Upper lobe of left lung (tissue), 6 donors: ENCODE measurements at places on chromosomes 4 and X. TPM values are rescaled to one million over a fixed set of nuclear protein-coding genes. Genes with fewer than 3 reads are reported as not detected.

DNA sequence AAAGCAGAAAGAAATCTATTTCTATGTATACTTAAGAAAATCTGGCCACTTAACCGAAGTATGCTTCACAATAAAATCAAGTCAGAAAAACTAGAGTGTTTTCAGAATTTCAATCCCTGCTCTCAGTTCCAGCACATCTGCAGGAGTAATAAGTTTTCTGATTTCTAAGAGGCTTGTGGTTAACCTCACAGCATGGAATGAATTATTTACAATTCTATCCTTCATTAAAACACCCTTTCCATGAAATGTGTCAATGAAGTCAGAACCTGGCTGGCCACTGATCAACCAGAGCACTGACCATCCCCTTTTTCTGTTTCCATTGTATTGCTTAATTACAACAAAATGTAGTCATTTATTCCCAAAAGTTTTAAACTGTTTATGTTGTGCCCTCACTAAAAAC lies 781.4 kb upstream of the INTU start:
- H3K4me1 ChIP-seq: no peaks in the 10 kb centered on the region
- DNase-seq: no peak
- H3K27me3 ChIP-seq: no peaks in the 10 kb centered on the region
- no peaks in the 10 kb centered on the region for H3K36me3 ChIP-seq

The ADH1B gene
- 887 TPM for total RNA-seq

- H3K36me3 ChIP-seq: no peaks in the 10 kb centered on the region
- no peaks in the 10 kb centered on the region for H3K4me1 ChIP-seq
- no peaks in the 10 kb centered on the region for H3K27me3 ChIP-seq
- H3K4me3 ChIP-seq: no peak overlapping the region
Observed at GRCh38 chrX:23670528-23670927, 3.2 kb downstream of the PRDX4 start.

DNA sequence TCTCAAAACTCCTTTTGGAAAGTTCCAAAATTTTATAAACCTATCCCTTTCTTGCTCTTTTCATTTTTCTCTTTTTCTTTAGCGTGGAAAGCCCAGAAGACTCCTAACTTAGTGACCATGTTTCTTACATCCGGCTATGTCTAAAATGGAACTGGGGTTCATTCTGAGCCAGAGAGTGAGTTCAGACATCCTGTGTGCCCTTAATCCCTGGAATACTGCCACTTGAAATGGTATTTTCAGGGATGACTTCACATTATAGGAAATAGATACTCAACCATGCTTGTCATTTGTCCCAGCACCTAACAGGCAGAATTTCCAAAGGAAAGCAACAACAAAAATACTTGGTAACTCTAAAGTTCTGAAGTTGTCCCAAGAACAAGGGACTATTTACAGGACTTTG lies 379.6 kb downstream of the ARHGAP24 start:
- H3K27ac ChIP-seq: no peak overlapping the region
- H3K4me1 ChIP-seq: no peaks in the 10 kb centered on the region
- no peaks in the 10 kb centered on the region for H3K36me3 ChIP-seq
- no peaks in the 10 kb centered on the region for H3K27me3 ChIP-seq
- no peak overlapping the region for H3K4me3 ChIP-seq

- no peaks in the 10 kb centered on the region for H3K36me3 ChIP-seq
- H3K27me3 ChIP-seq: no peaks in the 10 kb centered on the region
- H3K4me3 ChIP-seq: no peak overlapping the region
Observed at GRCh38 chr4:839675-840443, 13.9 kb upstream of the CPLX1 start.

The TMPRSS11B gene
- total RNA-seq: not detected

DNA sequence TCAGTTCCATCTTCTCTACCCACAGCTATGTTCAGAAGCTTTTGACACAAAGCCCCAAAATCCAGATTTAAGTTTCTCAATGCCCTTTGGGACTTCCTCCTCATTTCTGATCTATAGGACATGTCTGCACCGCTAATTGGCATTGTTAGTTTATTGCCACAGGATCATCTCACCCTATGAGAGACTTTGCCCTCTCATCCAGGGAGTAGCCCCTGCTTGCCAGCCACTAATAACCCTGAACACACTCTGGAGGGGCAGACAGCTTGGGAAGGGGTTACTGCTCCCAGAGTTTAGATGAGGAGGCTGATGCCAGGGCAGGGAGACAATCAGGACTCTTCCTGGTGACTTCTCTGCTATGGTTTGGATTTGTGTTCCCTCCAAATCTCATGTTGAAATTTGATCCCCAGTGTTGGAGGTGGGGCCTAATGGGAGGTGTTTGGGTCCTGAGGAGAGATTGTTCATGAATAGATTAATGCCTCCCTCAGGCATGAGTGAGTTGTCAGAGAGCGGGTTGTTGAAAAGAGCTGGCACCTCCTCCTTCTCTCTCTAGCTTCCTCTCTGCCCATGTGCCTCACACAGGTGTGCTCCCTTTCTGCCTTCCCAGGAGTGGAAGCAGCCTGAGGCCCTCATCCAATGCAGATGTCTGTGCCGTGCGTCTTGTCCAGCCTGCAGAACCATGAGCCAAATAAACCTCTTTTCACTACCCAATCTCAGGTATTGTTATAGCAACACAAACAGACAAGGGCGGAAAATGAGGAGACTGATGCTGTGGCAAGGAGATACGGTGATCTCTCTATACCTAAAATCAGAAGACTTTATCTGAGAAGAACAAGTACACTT lies 3.6 kb upstream of the SCARB2 start:
- no peak for DNase-seq
- H3K27ac ChIP-seq: peak overlapping the region; percentile 49
- H3K4me3 ChIP-seq: no peak overlapping the region
- H3K27me3 ChIP-seq: no peaks in the 10 kb centered on the region

- peak overlapping the region; percentile 14 for H3K27ac ChIP-seq
- H3K36me3 ChIP-seq: no peaks in the 10 kb centered on the region
- DNase-seq: no peak
Observed at GRCh38 chrX:110145854-110146253, 142.9 kb downstream of the TMEM164 start.

GRCh38 chr4:175253184-175253902 lies 335.2 kb downstream of the ADAM29 start:
- H3K27me3 ChIP-seq: no peaks in the 10 kb centered on the region
- no peak overlapping the region for H3K4me3 ChIP-seq
- no peaks in the 10 kb centered on the region for H3K36me3 ChIP-seq
- H3K27ac ChIP-seq: no peak overlapping the region
- DNase-seq: peak; percentile 27

- H3K4me3 ChIP-seq: no peak overlapping the region
- no peak for DNase-seq
- H3K36me3 ChIP-seq: no peaks in the 10 kb centered on the region
- no peak overlapping the region for H3K27ac ChIP-seq
Observed at GRCh38 chr4:123790681-123791080, 394.1 kb downstream of the SPRY1 start.

DNA sequence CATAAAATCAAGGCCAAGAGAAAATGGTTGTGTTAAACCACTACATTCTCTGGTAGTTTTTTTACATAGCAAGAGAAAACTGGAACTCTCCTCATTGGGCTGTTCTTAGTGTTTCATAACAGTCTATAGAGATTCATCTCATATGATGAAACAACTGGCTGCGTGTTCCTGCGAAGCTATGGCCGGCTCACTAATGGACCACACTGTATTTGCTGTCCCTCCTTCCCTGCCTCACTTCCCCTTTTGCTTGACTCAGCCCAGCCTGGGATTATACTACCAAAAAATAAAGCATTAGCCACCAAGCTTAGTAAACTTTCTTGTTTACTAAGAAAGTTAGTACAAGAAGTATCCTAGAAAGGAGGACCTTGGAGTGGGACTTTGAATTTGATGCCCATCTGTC lies 31.6 kb upstream of the LSM6 start:
- H3K27ac ChIP-seq: no peak overlapping the region
- no peak for DNase-seq
- H3K36me3 ChIP-seq: no peaks in the 10 kb centered on the region
- no peak overlapping the region for H3K4me3 ChIP-seq

DNA sequence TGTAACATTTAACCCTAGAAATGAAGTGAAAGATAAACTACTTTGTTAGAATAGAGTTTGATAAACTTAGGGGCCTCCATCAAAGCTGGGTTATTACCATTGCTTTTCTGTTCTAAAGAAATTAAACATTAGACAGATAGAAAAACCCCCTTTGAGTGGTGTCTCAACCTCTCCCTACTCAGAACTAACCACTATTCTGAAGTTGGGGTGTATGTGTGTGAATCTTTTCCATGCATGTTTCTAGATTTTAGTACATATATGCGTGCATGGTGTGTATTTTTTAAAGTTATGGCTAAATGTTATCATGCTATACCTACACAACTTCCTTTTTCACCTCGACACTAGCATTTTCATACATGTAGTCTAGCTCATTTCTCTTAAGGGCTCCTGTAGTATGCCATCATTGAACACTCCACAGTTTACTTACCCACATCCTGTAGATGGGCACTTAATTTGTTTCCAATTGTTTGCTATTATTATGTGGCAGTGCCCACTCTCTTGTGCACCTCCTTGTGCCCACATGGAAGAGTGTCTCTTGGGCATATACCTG lies 25.7 kb downstream of the GEMIN8 start:
- no peak overlapping the region for H3K27ac ChIP-seq
- no peaks in the 10 kb centered on the region for H3K27me3 ChIP-seq
- no peaks in the 10 kb centered on the region for H3K4me1 ChIP-seq

GRCh38 chrX:37690119-37690518 lies 4.5 kb downstream of the XK start:
- H3K36me3 ChIP-seq: no peaks in the 10 kb centered on the region
- no peak overlapping the region for H3K27ac ChIP-seq
- no peaks in the 10 kb centered on the region for H3K27me3 ChIP-seq
- no peak for DNase-seq
- no peak overlapping the region for H3K4me3 ChIP-seq

GRCh38 chr4:115117651-115118050 lies 4.2 kb upstream of the NDST4 start:
- H3K36me3 ChIP-seq: no peaks in the 10 kb centered on the region
- no peak overlapping the region for H3K4me3 ChIP-seq
- H3K27me3 ChIP-seq: no peaks in the 10 kb centered on the region
- no peak overlapping the region for H3K27ac ChIP-seq
- no peaks in the 10 kb centered on the region for H3K4me1 ChIP-seq

GRCh38 chrX:19887911-19888879 lies 795 bp upstream of the SH3KBP1 start:
- no peaks in the 10 kb centered on the region for H3K36me3 ChIP-seq
- peak overlapping the region; percentile 72 for H3K4me3 ChIP-seq
- no peaks in the 10 kb centered on the region for H3K27me3 ChIP-seq

The C4orf51 gene
- total RNA-seq: not detected

The TLR10 gene
- 0.79 TPM for total RNA-seq

DNA sequence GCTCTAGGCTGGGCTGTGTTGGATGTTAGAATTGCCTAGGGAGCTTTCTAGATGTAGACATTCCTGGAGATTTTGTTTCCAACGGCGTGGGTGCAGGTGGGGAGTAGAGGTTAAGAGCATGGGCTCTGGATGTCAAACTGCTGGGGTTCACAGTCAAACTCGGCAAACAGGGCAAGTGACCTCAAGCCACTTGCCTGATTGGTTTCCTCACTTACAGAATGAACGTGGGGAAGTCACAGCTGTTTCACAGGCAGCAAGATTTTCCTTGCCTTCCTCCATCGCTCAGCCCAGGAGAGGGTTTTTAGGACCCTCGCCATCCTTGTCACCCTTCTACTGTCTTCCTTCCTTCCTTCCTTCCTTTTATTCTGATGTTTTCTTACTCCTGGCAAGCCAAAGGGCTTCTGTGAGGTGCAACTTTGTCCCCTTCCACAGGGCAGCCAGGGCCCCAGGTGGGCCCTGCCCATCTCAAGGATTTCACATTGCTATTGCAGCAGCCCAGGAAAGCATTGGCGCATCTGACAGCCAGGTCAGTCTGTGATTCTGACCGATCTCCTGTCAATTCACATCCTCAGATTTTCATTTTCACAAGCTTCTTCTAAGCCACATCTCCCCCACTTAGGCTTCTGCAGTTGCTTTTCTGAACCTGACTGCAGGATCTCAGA lies 7.0 kb downstream of the RTL5 start:
- peak; percentile 19 for DNase-seq
- H3K4me3 ChIP-seq: no peak overlapping the region
- H3K36me3 ChIP-seq: no peaks in the 10 kb centered on the region
- peaks cover 46% of the 10 kb centered on the region for H3K4me1 ChIP-seq

DNA sequence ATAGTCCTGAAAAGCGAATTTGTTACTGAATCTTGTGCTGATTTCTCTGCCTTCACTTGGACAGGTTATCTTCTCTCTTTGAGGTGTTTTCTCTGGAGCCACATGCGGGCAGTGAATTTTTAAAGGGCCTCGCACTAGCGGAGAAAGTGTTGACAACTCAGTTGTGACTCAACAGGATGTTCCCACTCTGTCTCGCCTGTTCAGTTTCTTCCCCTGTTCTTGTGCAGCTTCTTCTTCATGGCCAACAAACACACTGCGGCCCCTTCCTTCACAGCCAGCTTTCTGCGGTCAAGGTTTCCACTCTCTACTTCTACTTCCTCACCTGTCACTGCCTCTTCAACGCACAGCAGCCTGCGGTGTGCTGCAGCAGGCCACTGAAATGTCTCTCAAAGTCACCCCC lies 1.1 kb upstream of the SHROOM4 start:
- no peaks in the 10 kb centered on the region for H3K27me3 ChIP-seq
- no peaks in the 10 kb centered on the region for H3K4me1 ChIP-seq
- H3K36me3 ChIP-seq: no peaks in the 10 kb centered on the region
- DNase-seq: no peak

DNA sequence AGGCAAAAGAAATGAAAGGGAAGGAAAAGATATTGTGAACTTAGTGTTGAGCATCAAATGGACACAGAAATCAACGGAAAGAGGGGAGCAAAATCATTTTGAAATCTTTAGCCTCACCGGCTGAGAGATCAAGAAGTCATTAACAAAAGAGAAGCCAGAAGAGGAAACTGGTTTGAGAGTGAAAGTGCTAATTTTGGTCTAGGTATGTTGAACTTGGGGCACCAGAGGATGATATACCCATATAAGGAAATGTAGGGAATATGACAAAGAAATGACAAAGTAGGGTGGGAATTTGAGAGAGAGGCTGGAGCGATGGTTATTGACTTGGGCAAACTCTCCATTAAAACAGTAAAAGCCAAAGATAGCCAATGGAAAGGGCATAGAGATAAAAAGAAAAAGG lies 183.4 kb upstream of the ATOH1 start:
- DNase-seq: no peak
- H3K4me1 ChIP-seq: no peaks in the 10 kb centered on the region
- H3K4me3 ChIP-seq: no peak overlapping the region
- no peaks in the 10 kb centered on the region for H3K27me3 ChIP-seq
- H3K27ac ChIP-seq: no peak overlapping the region
- no peaks in the 10 kb centered on the region for H3K36me3 ChIP-seq
